Smooth muscle cell of the pulmonary artery (primary cell): ENCODE measurements at places on chromosomes 4 and X. TPM values are rescaled to one million over a fixed set of nuclear protein-coding genes. Genes with fewer than 3 reads are reported as not detected.

Gene SAP30
- total RNA-seq: 25.5 and 28.2 TPM in 2 replicates

Gene BTK
- total RNA-seq: not detected in 2 replicates

Gene MAGEA6
- total RNA-seq: not detected in 2 replicates

Gene MAP7D2
- 0.03 and 0.07 TPM in 2 replicates for total RNA-seq
